ENCODE measurements at places on chromosomes 11 and 22.

GRCh38 chr22:22380098-22381030 is 128.2 kb downstream of the ZNF280B start:
- no peak for DNase-seq

GRCh38 chr11:45459491-45459890 is 173.3 kb upstream of the SYT13 start:
- DNase-seq = no peak

GRCh38 chr11:61701242-61701886 is 21.2 kb downstream of the DAGLA start:
- no peak for DNase-seq

GRCh38 chr11:75205564-75206020 is 35.0 kb upstream of the TPBGL start:
- DNase-seq = no peak

- no peak for DNase-seq
Measured at GRCh38 chr11:77020734-77021133, 13.5 kb upstream of the B3GNT6 start.

- DNase-seq = no peak
Measured at GRCh38 chr22:31241936-31242335, 29.8 kb downstream of the LIMK2 start.

DNA sequence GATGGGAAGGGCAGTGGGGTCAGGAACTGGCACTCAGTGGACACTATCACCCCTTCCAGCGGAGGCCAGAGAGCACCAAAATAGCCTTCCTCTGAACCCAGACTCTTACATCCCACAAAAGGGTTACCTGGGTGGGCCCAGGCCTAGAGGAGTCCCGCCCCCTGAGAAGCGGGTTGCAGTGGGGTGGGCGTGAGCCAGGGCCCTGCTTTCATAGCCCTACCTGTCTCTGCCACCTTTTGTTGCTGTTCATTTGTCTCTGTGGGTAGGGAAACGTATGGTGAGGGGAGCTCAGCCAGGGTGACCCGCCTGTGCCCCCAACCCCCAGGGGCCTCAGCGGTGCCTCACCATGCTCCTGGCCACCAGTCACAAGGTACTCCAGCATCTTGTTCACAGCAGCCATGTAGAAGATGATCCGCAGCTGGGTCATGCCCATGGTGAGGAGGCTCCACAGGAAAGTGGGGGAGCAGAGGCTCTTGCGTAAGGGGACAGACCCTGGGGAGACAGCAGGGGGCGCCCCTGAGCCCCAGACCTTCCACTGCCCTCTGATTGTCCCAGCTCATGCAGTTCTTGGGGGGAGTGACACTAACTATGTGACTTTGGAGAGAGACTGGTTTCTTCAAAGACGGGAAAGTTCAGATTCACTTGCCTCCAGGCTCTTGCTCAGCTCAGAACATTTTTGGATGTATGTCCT is 24.0 kb downstream of the SLC43A1 start:
- DNase-seq = peak; percentile 33

DNA sequence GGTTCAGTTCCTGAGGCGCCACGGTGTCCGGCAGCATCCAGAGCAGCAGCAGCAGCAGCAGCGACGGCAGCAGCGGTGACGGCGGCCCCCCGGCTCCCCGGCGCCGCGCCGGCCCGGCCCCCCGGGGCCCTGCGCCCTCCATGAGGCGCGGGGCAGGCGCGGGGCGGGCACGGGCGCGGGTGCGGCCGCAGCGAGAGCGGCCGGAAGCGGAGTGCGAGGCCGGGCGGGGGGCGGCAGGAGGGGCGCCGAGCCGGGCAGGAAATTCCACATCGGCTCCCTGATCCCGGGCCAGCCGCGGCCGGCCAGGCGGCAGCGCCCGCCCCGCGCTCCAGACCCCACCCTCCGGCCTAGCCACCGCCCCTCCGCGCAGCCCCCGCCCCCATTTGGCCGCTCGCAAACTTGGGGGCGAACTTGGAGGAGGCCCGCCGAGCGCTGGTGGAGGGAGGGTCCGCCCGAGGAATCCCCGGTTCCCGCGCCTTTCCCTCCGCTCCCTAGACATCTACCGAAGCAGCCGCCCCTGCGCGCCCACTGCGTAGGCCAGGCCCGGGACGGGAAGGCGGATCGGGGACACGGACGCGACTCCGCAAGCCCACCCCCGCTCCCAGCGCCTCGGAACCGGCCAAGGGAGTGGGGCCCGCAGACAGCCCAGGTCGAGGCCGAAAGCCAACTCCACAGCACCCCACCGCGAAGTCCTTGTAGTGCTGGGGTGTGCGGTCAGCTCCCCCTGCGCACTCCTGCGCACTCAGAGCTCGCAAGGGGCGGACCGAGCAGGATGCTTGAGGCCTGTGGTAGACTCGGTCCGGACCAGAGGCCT is at the start of gene SCARF2:
Gene SCARF2 (minus strand): TSS at position 213 of the 814 bp plus-strand sequence. CDS start 71 bp downstream, at position 142.
- no peak for DNase-seq

- no peak for DNase-seq
Measured at GRCh38 chr11:132779497-132779896, 752.8 kb downstream of the OPCML start.

- no peak for DNase-seq
Measured at GRCh38 chr22:31248965-31249958, 37.2 kb downstream of the LIMK2 start.

DNA sequence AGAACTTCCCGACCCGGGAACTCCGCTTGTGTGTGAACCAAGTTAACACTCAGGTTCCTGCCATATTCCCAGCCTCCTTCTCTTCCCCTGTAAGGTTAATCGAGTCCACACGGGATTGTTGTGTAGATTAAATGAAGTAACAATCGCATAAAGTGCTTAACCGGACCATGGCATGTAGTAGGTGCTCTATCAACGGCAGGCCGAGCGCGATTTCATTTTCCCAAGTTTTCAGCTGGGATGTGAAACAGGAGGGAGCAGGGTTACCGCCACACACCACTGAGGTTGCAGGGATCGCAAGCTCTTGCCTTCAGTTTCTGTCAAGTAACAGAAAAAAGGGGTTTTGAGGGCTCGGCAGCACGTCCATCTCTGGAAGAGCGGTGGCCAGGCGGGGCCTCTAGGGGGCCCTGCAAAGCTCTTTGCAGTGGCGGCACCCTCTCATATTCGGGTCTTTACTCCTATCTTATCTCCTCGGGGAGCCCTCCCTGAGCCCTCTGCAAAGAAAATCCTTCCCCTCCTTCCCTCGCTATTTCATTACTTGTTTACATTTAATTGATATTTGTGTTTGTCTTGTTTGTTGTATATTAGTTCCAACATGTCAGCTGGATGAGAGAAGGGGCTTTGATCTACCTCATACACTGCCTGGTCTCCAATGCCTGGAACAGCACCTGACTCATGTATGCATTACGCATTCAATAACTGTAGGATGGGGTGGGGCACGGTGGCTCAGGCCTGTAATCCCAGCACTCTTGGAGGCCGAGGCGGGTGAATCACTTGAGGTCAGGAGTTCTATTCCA is 816 bp upstream of the PLEKHA7 start:
- no peak for DNase-seq

DNA sequence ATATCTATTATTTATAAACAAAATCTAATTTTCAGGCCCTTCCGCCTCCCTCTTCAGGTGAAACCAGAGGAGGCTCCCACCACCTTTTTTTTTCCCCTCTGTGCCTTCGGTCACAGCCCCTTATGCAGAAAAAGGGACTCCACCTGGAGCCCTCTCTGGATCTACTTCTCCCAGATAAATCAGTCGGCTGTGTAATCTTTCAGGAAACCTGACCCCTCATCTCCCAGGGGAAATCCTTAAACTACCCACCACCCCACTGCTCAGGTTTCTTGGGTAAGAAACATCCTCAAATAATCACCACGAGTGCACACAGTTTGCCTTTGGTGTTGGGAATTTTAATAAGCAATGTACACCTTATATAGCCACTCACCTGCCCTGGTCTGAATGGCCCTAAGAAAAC is 104.2 kb downstream of the NAV2 start:
- no peak for DNase-seq

- DNase-seq = no peak
Measured at GRCh38 chr11:19519353-19519752, 193.3 kb upstream of the NAV2 start.

DNA sequence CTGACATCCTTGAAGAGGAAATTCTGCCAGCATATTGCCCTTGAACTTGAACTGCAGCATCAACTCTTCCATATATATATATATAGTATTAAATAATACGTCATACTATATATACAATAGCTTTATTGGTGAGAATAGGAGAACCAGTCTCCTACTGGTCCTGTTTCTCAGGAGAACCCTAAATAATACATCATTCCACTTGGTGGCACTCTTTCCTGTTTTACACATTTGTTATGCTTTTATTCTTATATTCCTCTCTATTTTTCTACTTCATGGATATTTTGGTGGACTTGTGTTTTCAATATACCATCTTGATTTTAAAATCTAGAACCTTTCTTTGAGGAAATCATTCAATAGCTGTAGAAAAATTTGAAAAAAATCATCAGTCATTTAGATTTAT is 193.3 kb downstream of the TRPC6 start:
- DNase-seq = no peak

- peak; percentile 20 for DNase-seq
Measured at GRCh38 chr11:114183044-114183511, 113.1 kb upstream of the NNMT start.

GRCh38 chr22:36611241-36611976 is 82.4 kb upstream of the EIF3D start:
- DNase-seq = no peak

- no peak for DNase-seq
Measured at GRCh38 chr11:90849312-90849711, 626.5 kb upstream of the CHORDC1 start.

DNA sequence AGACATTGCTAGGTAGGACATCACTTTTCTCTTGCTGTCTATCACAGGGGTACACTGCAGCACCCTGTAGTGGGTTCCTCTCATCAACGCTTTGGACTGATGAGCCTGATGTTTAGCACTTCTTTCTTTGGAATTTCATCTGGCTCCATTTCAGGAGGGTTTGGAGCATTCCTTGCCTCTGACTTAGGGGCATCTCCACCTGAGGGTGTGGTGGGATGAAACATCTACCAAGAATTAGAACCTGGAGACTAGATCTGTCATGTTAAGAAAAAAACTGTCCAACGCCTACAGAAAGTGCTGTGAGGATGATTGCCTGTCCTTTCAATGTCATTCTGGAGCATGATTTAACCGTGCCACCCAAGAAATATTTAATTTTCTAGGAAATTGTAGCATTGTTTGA is 648.4 kb downstream of the ETS1 start:
- DNase-seq = no peak

GRCh38 chr11:95595541-95595940 is 194.0 kb downstream of the FAM76B start:
- no peak for DNase-seq

DNA sequence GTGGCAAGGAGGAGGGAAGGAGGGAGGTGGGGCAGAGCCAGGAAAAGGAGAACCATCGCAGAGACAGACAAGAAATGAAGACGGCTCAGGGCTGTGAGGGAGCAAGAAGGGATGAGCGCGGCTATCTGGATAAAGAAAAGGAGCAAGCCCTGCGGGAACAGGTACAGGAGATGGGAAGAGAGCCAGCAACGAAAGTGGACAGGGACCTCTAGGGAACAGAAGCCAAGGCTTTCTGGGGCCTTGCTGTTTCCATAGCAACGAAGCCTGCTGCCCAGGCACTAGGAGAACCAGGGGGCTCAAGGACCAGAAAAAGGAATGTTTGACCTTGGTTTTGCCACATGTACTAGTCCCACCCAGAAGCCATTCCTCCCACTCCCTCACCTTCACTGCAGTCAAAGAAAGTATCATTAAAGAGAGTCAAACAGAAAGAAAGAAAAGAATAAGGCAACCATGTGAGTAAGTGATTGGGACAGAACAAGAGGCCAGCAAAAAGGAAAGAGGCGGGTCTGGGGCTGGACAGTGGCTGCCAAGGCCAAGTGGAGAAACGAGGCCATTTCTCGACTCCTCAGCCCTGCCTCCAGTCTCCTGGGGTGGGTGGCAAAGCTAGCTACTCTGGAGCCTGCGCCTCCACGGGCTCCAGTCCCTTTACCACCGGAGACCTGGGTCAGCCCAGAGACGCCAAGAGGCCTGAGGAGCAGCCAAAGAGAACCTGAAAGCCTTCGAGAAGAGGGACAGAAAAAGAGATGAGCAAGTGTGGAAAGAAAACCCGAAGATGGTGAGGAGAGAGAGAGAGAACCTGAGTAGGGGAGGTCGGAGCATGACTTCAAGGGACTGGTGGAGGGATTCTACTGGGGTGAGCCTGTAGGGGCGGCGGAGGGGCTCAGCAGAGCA is 35.1 kb downstream of the NRXN2 start:
- no peak for DNase-seq

DNA sequence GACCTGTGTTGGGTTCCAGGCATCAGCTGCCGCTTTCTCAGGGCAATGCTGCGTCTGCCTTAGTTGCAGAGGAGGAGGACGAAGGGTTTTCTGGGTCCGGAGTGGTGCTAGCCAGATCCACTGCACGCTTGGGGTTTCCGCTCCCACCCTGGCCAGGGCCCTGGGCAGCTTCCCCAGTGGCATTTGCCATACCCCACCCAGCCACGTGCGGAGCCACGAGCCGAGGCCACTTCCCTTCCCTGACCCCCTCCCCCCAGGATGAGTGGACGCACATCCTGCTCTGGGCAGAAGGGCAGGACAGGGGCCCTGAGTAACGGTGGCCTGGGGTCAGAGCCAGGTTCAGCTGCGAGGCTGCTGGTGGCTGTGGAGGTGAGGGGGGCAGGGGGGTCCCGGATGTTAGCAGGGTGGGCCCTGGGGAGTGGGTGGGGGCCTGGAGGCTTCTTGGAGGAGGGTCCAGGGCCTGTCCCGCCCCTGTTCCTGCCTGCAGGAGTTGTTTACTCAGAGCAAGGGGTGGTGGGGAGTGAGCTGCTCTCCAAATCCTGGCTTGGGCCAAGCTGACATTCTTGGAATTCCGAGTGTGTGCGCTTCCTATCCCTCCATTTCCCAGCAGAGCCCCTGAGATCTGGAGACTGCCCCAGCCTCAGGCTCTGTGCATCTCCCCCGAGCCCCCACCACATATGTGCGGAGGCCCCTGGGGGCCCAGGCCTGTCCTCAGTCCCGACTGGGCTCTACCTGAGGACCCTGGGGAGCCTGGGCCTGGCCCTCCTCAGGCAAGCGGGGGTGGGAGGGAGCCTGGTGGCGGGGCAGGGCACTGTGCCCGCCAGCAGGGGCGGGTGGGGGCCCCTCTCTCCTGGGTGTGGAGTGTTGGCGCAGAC is 1.4 kb downstream of the TSPAN4 start:
- DNase-seq = no peak

DNA sequence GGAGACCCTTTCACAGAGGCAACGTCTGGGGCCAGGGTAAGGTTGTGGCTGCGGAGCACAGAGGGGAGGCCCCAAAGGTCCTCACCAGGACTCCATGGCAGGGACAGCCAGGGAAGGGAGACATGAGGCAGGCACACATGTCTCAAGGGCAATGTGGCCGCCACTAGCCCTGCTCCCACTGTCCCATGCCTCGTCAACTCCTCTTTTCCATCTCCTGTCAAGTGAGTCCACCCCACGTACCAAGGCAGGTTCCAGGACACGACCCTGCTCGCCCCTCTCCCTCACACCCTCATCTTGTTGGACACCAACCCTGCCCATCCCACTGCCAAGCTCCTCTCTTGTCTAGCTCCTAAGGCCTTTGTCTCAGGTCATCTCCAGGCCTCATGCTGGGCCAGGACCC is 73.2 kb downstream of the RRM1 start:
- DNase-seq = no peak

GRCh38 chr11:117908109-117908895 is 20.9 kb downstream of the TMPRSS13 start:
- no peak for DNase-seq

- no peak for DNase-seq
Measured at GRCh38 chr11:93526346-93526633, 16.9 kb downstream of the SMCO4 start.

- no peak for DNase-seq
Measured at GRCh38 chr11:27786331-27786730, 86.1 kb upstream of the BDNF start.
